ENCODE measurements at places on chromosomes 2 and 18. TPM values are rescaled to one million over a fixed set of nuclear protein-coding genes. Genes with fewer than 3 reads are reported as not detected.

DNA sequence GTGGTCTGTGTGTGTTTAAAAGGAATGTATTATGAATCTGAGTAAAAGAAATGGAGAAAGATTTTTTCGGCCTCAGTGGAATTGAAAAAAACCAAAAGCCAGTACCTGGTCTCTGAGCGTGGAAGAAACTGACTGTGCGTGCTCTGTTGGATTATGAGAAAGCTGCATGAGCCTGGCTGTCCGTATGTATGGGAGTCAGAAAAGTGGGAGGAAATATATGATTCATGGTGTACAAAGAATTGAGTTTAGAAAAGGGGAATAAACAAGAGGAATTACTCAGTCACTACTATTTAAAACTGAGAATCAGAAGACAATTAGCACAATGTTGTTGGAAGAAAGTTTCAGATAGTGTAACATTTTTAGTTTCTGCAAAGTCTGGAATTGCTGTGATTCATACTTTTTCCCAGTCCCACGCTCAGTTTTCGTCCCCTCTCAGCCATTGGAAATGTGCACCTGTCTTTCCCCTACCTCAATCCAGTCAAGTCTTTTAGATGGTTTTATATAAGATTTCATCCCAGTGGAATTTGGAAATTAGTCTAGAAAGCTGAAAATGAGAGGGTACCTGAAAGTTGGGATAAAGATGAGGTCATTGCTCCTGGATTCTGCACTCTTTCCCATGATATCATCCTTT, 66.4 kb upstream of the CHMP1B start:
- DNase-seq, result no peak

Gene SEMA4F
- 11.1 TPM for total RNA-seq

DNA sequence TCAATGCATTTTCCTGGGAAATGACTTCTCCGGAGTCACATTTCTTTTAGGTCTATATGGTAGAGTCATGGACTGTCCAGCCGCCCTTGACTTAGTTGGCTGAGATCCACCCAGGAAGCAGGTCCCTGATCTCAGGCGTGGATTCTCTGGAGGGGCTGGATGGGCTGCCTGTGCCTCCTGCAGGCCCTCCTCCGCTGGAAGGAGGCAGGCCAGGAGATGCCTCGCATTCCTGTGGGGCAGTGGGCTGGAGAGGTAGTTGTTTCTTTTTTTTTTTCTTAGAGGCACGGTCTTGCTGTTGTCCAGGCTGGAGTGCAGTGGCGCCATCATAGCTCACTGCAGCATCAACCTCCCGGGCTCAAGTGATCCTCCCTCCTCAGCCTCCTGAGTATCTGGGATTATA, 129.0 kb upstream of the MYCN start:
- DNase-seq, result no peak

Gene DCDC2C
- total RNA-seq, result not detected

- no peak for DNase-seq
Measured at GRCh38 chr2:121868652-121869051, 113.2 kb downstream of the TSN start.

GRCh38 chr2:129480790-129481189, 498.7 kb upstream of the RAB6C start:
- DNase-seq, result no peak

GRCh38 chr2:112772322-112772721, 7.9 kb upstream of the CKAP2L start:
- DNase-seq, result no peak

Data from T-helper 17 cell (primary cell).